ENCODE measurements at places on chromosomes 5 and 9. TPM values are rescaled to one million over a fixed set of nuclear protein-coding genes. Genes with fewer than 3 reads are reported as not detected.

- DNase-seq, result no peak
Observed at GRCh38 chr5:91178461-91178860, 204.7 kb downstream of the ARRDC3 start.

- DNase-seq, result no peak
Observed at GRCh38 chr5:120942596-120943350, 478.7 kb downstream of the PRR16 start.

DNA sequence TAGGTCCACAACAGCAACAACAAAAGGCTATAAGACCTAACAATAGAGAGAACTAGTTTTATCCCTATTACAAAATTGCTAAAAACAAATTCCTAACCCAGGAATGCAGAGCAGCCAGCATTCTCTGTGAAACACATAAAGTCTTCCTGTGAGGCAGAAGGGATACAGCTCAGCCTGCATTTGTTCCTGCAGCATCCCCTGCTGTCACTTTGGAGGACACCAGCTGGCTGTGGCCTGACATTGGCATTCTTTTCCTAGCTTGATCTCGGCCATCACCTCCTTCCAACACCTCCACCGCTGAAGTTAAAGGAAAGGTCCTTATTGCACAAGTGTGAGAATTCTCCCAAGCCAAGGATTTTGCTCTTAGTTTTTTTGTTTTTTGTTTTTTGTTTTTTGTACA is 186.1 kb downstream of the SNCAIP start:
- no peak for DNase-seq

GRCh38 chr9:8856396-8857067 is 1057.0 kb upstream of the DMAC1 start:
- no peak for DNase-seq

- DNase-seq, result no peak
Observed at GRCh38 chr5:172097356-172097755, 90.7 kb downstream of the STK10 start.

- DNase-seq, result no peak
Observed at GRCh38 chr5:8560776-8561175, 691.8 kb downstream of the MTRR start.

DNA sequence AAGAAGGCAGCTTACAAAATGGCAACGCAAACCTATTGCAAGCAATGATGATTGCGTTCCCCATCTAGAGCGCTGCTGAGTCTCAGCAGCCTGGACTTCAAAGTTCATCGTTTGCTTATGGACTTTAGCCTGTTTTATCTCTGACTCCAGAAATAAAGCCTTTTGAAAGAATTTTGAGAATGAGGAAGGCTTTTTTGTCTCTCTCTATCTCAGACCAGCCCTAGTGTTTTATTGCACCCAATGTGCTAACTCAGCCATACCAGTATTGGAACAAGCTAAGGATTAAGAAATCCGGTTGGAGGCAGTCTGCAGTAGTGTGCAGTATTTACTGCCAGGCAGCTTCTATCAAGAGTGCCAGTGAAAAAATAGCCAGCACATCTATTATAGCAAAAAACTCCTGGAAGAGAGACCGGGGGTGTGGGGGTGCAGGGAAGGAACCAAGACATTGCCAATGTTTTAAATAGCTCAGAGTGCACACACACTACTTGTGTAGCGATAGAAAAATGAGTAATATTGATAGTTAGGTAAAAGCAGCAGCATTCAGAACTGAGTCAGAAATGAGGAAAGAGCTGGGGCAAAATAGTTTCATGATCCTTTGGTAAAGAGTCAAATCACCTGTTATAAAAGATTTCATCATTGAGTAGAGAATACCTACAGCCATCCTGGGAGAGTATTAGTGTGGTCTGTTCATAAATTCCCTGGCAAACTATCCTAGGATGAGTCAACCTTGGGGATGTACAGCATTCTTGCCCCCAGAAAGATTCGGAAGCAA is 219.0 kb downstream of the ZNF608 start:
- DNase-seq, result no peak

DNA sequence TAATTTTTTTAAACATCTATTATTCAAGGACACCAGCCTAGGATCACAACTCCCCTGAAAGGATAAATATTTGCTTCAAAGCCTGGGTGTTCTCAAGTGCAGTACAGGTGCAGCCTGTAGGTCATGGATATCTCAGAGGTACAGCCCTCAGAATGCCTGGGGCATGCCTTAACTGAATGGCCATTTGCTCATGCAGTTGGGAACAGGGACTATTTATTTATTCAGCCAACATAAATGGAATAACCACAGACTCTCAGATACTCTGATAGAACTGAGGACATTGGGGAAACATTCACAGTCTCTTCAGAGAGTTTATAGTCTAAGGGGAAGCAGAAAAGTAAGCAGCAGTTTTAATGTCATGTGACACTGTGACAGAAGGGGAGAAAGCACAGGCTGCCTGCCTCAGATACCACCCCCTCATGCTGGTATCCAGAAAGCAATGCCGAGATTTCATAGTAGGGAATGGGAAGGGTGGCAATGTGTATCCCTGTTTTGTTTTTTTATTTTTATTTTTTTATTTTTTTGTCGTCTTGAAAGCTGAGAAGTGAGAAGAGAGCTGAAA is 112.6 kb downstream of the MACIR start:
- DNase-seq, result no peak

DNA sequence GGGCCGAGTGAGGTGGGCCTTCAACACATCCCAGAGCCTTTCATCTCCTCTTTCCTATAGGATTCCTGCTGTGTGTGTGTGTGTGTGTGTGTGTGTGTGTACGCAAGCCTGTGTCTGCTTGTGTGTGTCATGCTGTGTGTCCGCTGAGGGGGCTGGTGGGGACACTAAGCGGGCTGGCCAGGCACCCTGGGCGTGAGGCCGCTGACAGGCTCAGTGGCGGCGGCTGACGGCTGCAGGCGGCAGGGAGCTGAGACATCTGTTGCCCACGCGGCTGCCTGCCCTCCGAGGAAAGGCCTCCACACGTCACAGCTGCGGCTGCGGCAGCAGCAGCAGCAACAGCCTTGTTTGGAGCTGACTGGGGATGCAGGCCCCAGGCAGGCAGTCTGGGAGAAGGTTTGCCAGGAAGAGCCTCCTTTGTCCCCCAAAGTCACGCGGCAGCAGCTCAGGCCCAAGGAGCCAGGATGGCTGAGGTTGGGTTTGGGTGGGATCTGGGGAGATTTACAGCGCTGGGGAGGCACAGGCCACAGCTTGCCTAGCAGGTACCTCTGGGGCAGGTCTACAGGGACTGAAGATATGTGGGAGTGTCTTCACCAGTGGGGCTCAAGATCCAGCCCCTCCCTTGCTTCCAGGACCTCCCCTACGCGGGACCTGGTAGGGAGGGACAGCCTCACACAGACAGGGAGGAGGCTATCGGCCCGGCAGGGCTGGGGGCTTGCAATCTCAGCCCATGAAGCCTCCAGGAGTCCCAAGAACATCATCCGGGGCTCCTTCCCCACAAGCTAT is 1.8 kb downstream of the PDLIM4 start:
- no peak for DNase-seq

GRCh38 chr5:172051643-172052339 is 45.4 kb upstream of the FBXW11 start:
- DNase-seq, result no peak

- DNase-seq, result no peak
Observed at GRCh38 chr5:66498791-66499207, 97.4 kb upstream of the MAST4 start.

DNA sequence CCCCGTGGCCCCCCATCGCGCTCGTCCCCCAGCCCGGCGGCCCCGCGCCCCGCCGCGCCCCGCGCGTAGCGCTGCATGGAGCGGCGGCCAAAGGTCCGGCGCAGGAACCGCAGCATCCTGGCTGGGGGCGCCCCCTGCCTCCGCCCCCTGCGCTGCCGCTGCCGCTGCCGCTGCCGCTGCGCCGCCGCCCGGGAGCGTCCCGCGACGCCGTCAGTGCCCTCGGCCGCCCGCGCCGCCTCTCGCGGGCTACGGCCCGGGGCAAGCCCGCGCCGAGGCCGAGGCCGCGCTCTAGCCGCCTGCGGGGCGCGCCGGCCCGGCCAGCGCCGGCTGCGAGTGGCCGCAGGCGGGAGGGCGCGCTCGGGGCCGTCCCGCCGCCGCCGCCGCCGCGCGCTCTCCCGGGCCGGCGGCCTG is 523 bp downstream of the EPB41L4B start:
- DNase-seq, result no peak

- no peak for DNase-seq
Observed at GRCh38 chr5:52738095-52738506, 49.6 kb upstream of the ITGA1 start.

- DNase-seq, result peak; percentile 72
Observed at GRCh38 chr9:106885451-106885850, 22.5 kb downstream of the ZNF462 start.

DNA sequence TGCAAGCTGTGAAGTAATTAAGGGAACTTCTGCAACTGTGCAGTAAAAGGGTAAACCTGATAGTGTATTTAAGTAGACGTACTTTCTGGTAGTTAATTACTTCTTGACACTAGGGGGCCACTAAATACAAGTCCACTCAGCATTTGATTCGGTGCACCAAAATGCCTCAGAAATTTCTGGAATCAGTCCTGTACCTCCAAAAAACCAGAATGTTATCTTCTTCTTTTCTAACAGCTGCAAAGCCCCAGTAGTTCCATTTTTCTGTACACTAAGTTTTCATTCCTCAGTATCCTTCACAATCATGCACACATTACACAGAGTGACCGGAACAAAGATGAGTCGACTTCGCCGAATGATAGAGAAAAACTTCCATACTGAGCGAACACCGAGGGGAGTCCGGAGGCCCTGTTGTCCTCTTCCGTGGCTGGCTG is 484 bp downstream of the GFM2 start:
- no peak for DNase-seq

DNA sequence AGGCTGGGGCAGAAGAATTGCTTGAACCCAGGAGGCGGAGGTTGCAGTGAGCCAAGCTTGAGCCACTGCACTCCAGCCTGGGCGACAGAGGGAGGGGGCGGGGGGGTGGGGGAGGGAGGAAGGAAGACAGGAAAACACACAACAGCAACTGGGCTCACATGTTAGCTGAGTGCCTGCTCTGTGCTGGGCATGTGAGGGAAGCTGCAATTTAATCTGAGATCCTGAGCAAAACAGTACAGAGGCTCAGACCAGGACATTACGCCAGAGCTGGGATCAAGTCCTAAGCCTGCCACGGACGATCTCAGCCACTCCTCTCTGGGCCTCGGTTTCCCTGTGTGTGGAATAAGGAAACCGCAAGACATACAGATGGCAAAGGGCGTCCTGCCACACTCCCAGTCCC is 119.1 kb downstream of the VAV2 start:
- DNase-seq, result no peak

- no peak for DNase-seq
Observed at GRCh38 chr5:119048246-119048645, 22.6 kb upstream of the DMXL1 start.

- no peak for DNase-seq
Observed at GRCh38 chr9:281741-282645, 67.3 kb downstream of the DOCK8 start.

DNA sequence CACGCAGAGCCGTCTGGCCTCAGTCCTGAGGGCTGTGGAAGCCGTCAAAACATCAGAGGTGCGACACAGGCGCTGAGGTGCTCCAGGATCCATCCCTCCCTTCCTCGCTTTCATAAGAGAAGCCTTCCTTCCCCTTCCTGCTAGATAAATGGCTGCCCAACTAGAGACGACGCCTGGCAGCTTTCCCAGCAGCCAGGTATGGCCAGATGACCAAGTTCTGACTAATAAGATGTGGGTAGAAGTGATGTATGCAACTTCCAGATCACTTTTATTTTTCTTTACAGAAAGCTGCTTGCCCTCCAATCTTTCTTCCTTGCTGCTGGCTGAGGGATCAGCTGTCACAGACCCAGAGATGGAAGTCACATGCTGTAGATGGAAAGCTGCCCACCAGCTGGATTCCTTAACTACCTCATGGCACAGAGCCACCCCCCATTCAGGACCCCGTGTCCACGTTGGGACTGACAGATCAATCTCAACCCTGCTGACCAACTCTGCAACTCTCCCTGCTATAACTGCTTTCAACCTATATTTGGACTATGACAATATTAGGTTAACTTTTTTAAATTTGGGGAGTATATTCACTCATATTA is 8.8 kb downstream of the MAPK9 start:
- DNase-seq, result no peak

- no peak for DNase-seq
Observed at GRCh38 chr9:127925959-127926905, 4.3 kb downstream of the PIP5KL1 start.

GRCh38 chr5:142540922-142541422 is 144.9 kb downstream of the FGF1 start:
- peak; percentile 66 for DNase-seq

SOWAHA gene
- total RNA-seq, result 0.27 TPM

SREK1 gene
- total RNA-seq, result 13.7 TPM

TCERG1 gene
- total RNA-seq, result 50.5 TPM

C5orf47 gene
- total RNA-seq, result not detected

PCDHB6 gene
- total RNA-seq, result 0.09 TPM

FBP1 gene
- total RNA-seq, result 0.46 TPM

F2RL1 gene
- 0.20 TPM for total RNA-seq

GMCL2 gene
- not detected for total RNA-seq

IL9 gene
- total RNA-seq, result not detected

BTNL3 gene
- total RNA-seq, result 0.17 TPM

SPOCK1 gene
- 31.5 TPM for total RNA-seq

UBE2QL1 gene
- total RNA-seq, result 150 TPM

NNT gene
- total RNA-seq, result 90.3 TPM

FAM81B gene
- total RNA-seq, result not detected

Measured in gastrocnemius medialis (tissue), 4 donors.